Smooth muscle cell of bladder (primary cell): ENCODE measurements at places on chromosomes 11 and 22. TPM values are rescaled to one million over a fixed set of nuclear protein-coding genes. Genes with fewer than 3 reads are reported as not detected.

Gene CHRNA10
- 0.43 and 0.83 TPM in 2 replicates for total RNA-seq

Gene MRGPRE
- total RNA-seq = not detected in 2 replicates

Gene CCDC89
- 3.3 and 4.3 TPM in 2 replicates for total RNA-seq

Gene VSTM5
- total RNA-seq = 0.18 and 0.43 TPM in 2 replicates

Gene HEPN1
- not detected in 2 replicates for total RNA-seq

Gene DBX1
- not detected in 2 replicates for total RNA-seq

Gene CABP7
- not detected in 2 replicates for total RNA-seq

Gene CCDC83
- 0.18 TPM in 1 of 2 replicates, not detected in the other for total RNA-seq

Gene PGA4
- not detected in 2 replicates for total RNA-seq

Gene GLYAT
- total RNA-seq = not detected in 2 replicates

Gene OR8G5
- not detected in 2 replicates for total RNA-seq

Gene POTEH
- not detected in 2 replicates for total RNA-seq
